ENCODE measurements at places on chromosomes 5 and 9. TPM values are rescaled to one million over a fixed set of nuclear protein-coding genes. Genes with fewer than 3 reads are reported as not detected.

The SPATA31A6 gene
- total RNA-seq, result not detected

The RASGRF2 gene
- total RNA-seq, result 14.5 TPM

The FGF10 gene
- not detected for total RNA-seq

The TNC gene
- total RNA-seq, result not detected

The ENTPD2 gene
- not detected for total RNA-seq

The SLC34A3 gene
- total RNA-seq, result 0.12 TPM

The EIF4EBP3 gene
- total RNA-seq, result 14.8 TPM

The GPR150 gene
- total RNA-seq, result 0.74 TPM

The PCDHGA11 gene
- 0.14 TPM for total RNA-seq

DNA sequence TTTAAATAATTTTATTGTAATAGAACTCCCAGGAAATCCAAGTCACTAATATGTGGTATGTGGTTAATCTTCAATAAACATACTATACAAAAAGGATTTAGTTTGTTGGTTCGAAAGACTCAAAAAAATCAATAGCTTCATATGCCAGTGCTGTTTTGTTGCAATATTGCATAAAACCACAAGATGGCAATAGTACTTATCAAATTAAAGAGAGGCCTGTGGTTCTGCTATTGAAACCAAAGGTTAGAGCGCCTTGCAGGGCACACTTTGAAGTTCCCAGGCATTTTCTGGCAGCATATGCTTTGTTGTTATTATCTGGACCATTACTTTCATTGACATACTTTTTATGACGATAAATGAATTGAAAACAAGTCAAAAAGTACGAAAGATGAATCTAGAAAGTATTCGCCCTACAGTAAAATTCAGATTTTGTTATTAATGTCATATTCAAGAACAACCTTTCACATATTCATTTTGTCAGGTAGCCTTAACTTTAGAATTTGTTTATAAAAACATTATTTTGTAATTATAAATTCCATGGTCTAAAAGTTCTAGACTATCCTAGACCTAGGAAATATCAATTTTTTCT is 316.3 kb downstream of the MCTP1 start:
- no peak for DNase-seq

DNA sequence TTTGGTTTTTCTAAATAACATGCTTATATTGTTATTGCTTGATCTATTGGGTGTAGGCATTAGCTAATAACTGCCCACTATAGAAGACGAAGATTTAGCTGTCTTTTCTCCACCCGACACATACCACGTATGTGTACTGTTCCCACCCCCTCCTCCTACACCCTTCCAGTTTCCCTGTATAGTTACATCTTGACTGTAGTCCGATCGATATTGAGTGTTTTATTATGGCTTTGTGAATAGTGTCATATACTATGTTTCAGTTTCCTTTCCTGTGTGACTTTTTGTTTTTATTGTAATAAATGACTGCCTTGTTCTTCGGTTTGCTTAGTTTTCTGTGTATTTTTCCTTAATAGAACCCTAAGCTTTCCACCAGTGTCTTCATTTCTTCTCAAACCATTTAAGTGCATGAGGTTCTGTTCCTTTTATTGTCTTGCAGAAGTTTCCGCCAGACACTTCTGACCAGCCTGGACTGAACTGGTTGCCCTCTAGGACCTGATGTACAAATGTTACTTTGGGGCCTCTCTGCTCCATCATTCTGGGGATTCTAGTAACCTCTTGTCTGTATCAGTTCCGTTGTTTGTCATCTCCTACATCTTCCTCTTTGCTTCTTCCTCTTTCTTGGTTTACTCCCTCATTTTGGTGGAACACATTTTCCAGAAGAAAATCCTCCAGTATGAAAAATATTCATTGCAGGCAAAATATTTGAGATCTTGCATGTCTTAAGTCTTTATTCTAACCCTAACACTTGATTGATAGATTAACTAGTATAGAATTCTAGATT is 61.8 kb downstream of the PRKACG start:
- DNase-seq, result no peak

DNA sequence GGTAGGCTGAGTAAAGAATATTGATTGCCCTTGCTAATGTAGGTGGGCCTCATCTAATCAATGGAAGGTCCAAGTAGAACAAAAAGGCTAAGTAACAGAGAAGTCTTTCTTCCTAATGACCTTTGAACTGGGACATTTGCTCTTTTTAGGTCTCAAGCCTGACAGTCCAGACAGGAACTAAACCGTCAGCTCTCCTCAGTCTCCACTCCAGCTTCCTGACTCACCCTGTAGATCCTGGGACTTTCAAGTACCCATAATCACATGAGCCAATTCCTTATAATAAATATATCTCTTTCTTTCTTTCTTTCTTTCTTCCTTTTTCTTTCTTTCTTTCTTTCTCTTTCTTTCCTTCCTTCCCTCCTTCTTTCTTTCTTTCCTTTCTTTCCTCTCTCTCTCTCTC is 479.5 kb upstream of the PAPPA start:
- DNase-seq, result no peak

- no peak for DNase-seq
Measured at GRCh38 chr5:35408146-35408545, 177.9 kb upstream of the PRLR start.

DNA sequence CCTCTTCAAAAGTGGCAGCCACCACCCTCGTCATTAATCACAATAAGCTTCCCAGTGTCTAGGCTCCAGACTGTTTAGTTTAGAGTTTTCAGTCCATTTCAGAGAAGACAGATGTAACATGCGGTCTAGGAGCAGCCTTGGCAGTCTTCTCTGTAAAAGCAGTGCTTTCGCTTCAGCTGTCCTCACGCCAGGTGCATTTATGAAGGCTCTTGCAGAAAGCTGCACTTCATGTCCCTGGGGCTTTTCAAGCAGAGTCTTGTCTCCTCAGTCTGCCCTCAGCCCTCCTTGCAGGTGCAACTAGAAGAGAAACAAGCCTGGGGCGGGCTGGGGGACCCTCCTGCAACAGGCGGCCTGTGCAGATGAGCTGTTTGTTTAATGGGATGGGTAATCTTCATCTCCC is 281.9 kb downstream of the DRD1 start:
- DNase-seq, result no peak

DNA sequence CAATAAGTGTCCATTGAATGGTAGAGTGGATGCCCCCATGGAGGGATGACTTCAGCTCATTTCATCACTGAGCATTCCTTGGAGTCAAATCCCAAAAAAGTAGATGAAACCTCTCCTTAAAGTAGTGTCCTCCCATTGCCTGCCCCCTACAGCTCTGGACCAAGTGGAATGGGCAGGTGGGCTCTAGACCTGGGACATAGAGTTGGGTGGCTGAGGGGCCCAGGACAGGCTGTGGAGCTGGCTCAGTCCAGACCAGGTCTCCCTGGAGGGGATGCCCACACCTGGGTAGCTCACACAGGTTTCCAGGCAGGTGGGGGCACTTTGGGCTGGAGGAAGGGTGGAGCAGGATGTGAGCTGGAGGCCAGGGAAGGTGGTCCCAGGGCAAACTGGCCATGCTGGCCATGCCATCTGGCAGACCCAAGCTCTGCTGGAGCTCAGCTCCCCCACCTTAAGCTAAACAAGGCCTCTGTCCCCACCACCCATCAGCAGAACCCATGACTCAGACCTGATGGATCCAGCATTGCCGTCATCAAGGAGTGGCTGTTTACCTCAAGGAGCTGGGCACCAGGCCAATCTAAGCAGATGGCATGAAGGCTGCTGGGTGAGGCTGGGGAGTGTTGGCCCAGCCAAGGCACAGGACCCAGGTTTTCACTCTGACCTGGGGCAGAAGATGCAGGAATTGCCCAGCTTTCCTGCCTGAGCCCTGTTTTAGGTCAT is 6.2 kb upstream of the SPINK4 start:
- no peak for DNase-seq

- no peak for DNase-seq
Measured at GRCh38 chr9:74838351-74838750, 49.4 kb downstream of the TRPM6 start.

- no peak for DNase-seq
Measured at GRCh38 chr5:10563110-10563944, 543 bp upstream of the ANKRD33B start.

DNA sequence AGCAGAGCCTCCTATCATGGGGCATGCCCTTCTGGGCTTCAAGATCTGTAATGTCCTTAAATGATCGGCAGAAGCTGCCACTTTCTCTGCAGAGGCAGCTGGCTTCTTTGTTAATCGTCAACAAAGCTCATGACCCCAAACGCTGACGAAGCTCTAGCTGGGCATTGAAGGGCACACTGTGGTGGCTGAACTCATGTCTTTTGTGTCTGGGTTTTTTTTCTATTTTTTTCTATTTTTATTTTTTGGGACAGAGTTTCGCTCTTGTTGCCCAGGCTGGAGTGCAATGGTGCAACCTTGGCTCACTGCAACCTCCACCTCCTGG is 65.2 kb upstream of the ASS1 start:
- no peak for DNase-seq

DNA sequence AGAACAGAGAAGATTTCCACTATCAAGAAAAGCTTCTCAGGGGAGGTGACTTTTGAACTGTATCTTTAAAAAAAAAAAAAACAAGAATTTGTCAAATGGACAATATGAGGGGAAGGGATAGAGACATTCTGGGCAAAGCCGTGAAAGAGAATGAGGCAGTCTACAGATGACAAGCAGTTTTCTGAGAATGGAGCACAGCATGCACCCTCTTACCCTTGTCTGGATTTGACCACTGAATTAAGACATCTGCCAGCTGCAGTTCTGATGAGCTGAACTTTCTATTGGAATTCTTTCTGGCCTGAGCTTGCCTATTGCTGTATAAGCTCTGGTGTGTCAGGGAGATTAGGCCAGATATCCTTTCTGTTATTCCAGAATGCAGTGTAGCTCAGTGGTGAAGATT is 10.3 kb upstream of the RANBP3L start:
- DNase-seq, result no peak

- no peak for DNase-seq
Measured at GRCh38 chr5:851076-851475, 290 bp upstream of the ZDHHC11 start.

GRCh38 chr5:173435447-173435846 is 107.2 kb upstream of the STC2 start:
- no peak for DNase-seq

GRCh38 chr9:23608456-23608855 is 217.6 kb downstream of the ELAVL2 start:
- DNase-seq, result no peak

- DNase-seq, result no peak
Measured at GRCh38 chr9:94577036-94577435, 16.6 kb downstream of the FBP2 start.

- DNase-seq, result no peak
Measured at GRCh38 chr5:111706345-111706744, 50.6 kb downstream of the NREP start.

- no peak for DNase-seq
Measured at GRCh38 chr5:37771731-37772130, 68.1 kb downstream of the GDNF start.

DNA sequence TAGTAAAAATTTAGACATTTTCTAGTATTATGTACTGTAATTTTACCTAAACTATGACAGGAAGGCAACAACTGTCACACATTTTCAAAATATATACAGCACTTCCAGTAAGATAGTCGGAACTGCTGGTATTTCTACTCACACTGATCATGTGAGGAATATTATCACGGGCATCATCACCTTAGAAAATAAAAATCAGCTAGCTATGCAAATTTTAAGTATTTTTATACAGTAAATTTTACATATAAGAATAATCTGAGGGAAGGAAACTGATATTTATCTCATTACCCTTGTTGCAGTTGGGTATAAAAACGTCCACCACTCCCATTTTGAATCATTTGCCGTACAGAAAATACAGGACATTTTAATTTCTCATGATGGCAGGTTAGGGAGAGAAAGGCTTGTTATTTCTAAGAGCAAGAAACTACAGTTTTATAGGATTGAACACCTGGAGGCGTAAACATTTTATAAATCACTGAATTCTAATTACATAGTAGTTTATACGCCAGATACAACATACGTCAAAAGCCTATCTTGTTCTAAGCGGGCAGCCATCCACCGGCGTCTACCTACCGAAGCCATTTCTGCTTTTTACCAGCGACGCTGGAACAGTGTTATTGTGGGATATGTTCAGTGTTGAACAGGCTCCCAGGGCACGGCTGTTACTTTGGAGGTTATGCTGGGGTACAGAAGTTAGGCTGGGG is 729 bp upstream of the TNPO1 start:
- DNase-seq, result no peak

DNA sequence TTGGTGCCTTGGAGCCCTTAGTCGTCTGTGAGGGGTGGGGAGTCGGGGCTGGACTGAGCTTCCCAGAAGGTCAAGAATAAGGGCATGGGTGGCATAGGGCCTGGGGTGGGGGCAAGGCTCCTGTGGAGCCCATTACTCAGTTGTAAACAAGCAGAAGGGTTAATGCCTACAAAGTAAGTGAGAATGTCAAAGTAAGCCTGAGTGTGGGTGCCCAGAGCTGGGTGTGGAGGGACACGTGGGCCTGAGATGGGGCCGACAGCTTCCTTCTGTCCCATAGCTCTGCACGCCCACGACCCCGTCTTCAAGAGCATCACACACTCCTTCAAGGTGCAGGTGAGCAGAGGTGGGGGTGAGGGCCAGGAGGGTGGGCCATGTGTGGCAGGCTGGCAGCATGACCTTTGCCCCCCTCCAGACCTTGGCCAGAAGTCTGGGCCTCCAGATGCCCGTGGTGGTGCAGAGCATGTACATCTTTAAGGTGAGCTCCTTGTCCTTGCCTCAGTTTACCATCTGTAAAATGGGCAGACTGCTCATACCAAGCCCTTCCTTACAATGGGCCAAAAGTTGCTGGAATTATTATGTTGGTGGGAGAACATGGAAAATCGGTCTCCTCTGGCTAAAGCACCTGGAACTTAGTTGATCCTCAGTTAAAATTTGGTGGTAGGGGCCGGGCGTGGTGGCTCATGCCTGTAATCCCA is 11.1 kb downstream of the DOLK start:
- no peak for DNase-seq

- no peak for DNase-seq
Measured at GRCh38 chr9:23728736-23729135, 97.3 kb downstream of the ELAVL2 start.

DNA sequence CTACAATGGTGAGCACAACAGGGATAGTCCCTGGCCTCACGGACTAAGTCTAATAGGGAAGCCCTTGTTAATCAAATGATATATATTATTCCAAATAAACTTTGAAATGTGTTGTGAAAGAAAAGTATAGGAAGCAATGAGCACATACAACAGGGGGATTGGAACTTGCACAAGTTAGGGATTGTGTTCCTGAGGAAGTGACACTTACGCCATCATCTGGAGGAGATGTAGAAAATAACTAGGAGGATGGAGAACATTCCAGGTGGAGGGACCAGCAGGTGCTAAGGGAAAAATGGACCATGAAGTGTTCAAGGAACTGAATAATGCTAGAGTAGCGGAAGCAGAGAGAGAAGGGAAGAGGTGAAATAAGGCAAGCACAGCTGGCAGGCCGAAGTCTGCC is 18.8 kb upstream of the RPS23 start:
- DNase-seq, result no peak

DNA sequence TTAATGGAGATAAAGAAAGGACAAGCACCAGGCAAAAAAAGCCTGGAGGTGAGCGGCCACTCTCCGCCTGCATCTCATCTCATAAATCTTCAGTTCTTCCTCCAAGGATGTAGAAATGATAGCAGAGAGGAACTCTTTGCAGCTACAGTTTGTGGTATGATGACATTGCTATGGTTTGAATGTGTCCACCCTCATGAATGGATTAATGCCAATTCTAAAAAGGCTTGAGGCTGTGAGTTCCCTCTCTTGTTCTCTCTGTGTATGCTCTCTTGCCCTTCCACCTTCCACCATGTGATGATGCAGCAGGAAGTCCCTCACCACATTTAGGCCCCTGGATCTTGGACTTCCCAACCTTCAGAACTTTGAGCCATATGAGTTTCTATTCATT is 126.4 kb downstream of the SPOCK1 start:
- DNase-seq, result no peak

All from activated naive CD4-positive, alpha-beta T cell treated with anti-CD3 and anti-CD28 coated beads, Interleukin-2, amount 50 U/mL, for 72 hours (primary cell).